Skeletal muscle cell (primary cell): ENCODE measurements at places on chromosomes 7 and 10.
A peak's percentile ranks its signal among the peaks of the same experiment; 100 is the strongest.

DNA sequence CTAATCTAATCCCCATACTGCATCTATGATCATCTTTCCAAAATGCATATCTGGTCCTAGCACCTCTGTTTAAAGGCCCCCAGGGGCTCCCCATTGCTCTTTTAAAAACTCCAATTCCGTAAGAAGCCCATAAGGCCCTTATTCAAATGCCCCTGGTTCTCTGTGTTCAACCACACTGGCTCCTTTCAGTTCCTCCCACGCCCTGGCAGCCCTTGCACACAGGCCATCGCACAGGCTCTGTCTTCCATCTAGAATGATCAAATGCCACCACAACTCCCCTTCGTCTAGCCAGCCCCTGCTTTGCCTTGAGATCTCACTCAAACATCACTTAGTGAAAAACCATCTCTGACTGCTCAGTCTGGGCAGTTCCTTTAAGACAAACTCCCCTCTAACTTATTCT, 112.9 kb upstream of the LYZL2 start:
- DNase-seq = no peak

DNA sequence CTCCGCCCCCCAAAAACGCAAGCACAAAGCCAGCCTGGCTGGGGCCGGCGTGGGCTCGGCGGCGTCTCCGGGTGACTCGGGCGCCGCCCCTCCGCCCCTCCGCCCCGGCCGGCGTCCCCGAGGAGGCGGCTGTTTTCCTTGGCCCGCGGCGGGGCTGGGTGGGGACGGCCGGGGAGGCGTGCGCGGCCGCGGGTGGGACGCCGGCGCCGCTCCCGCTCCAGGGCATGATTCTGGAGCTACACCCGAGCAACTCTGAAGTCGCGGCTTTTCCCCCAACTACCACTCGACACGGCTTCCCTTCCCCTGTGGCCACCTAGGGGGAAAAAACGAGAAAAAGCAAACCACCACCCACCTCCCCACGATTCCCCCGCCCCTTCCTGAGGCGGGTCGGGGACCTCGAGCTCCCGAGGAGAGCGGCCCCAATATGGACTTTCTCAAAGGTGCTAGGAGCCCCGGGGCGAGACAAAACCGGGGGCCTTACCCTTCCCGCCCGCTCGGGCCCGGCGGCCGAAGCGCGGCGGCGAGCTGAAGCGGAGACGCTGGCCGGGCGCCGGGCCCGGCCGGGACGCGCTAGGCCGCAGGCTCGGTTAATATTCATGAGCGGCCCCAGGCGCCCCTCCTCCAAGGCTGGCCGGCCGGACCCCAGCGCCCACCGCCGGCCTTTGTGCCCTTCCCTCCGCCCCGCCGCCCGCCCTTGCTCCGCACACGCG, 856 bp downstream of the ARHGAP21 start:
- no peak for DNase-seq

DNA sequence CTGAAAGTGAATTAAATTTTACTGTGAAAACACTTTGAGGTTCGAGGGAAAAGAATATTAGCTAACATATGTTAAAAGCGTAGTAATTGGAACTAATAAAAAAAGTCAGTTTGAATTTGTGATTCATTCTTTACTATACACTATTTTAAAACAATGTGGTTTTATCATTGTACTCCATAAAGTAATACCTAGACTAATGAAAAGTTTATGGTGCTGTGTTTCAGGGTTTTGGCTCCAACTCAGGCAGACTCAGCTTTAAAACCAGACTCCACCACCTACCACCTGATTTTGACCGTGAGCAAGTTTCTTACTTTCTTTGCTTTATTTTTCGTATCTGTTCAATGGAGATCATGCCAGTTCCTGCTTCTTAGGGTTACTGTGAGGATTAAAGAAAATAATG, 9.2 kb upstream of the PRTFDC1 start:
- DNase-seq = no peak

DNA sequence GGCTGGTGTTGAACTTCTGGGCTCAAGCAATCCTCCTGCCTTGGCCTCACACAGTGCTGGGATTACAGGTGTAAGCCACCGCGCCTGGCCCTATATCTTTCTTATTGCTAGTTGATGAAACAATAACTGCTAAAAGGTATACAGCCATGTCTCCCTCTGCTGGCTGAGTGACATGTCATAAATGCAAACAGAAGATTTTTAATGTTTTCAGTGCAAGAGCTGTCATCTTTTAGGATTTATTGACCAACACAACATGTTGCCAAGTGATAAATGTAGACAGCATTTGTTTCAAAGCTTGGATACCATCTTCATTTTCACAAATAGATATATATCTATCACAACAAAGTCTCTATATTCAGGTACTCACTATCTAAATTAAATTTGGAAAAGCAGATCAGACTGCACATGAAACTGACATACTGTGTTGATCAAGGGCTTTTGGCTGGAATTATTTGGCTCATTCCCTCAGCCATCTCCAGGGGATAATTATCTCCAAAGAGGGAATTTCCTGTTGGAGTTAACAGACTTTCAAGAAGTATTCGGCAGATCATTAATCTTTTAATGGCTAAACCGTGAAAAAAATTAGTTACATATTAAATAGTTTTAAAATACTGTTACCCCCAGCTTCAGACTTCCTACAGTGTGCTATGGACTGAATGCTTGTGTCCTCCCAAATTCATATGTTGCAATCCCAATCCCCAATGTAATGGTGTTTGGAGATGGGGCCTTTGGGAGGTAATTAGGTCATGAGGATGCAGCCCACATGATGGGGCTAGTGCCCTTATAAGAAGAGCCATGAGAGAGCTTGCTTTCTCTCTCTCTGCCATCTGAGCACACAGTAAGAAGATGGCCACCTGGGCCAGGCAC, 41.3 kb upstream of the SRPK2 start:
- no peak for DNase-seq

DNA sequence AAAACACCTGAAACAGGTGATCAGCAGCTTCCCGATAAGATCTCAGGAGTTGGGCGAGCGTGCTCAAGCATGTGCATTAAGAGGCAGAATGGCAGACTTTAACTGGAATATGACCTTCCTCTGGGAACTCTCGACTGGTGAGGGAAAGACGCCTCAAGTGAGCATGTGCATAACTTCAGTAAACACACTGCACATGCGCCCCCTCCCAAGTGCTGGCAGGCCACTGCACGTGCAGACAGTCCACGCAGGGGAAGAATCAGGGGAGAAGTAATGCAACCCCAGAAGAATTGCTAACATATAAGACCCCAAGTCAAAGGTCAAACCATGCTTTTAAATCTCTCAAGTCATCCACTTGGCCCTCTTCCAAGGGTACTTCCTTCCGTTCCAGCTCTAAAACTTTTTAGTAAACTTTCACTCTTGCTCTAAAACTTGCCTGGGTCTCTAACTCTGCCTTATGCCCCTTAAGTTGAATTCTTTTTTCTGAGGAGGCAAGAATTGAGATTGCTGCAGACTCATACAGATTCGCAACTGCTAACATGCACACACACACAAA, 541.0 kb downstream of the TNS3 start:
- DNase-seq = no peak

- no peak for DNase-seq
These were observed 10.2 kb upstream of the CH25H start for GRCh38 chr10:89217057-89217990.

GRCh38 chr7:8831376-8831775, 398.0 kb downstream of the NXPH1 start:
- no peak for DNase-seq

GRCh38 chr7:98205162-98205845, 5.9 kb upstream of the BHLHA15 start:
- no peak for DNase-seq

DNA sequence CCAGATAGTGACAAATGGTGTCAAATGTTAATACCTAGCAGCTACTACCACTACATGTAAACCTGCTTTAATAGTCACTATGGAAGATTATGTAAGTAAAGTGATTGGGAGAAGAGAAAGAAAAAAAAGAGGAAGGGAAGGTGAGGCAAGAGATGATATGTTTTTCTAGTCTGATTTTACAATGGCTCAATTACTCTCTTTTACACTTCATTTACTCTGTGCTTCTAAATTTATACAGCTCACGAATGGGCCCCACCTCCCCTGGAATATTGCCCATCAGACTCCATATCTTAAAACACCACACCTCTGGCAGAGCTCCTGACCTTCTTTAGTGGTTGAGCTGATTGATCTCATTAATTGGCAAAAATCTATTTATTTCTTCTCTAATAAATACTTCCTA, 28.0 kb upstream of the IKZF1 start:
- DNase-seq = no peak

DNA sequence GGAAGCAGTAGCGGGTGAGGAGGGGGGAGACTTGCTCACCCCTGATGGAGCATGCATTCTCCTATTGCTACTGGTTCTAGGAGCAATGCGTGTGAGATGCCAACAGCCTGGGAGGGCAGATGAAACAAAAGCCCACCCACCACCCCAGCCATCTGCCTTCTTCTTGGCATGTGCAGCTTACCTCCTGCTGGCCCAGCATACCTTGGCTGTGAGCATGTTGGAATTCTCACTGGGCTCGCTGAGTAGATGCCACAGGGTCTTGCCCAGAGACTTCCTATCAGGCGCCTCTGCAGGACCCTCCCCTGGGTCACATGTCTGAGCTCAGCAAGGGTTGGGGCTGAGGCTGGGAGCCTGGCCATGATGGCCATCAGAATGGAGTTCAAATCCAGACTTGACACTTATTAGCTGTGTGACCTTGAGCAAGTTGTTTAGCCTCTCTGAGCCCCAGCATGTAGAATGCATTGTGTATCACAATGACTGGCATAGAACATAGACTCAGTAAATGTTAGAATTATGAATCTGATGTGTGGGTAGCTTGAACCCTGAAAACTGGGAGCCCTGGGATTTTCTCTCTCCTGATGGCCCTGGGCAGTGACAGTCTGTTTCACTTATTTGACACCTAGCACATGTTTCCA, 38.2 kb downstream of the CDH23 start:
- DNase-seq = no peak

- no peak for DNase-seq
These were observed 20.3 kb upstream of the ETV1 start for GRCh38 chr7:14009453-14010418.

GRCh38 chr7:6221340-6222319, 50.8 kb downstream of the CYTH3 start:
- DNase-seq = no peak

GRCh38 chr7:108010377-108010776, 7.4 kb upstream of the LAMB1 start:
- no peak for DNase-seq

GRCh38 chr7:31903962-31904361, 166.2 kb downstream of the PDE1C start:
- DNase-seq = no peak

GRCh38 chr7:26510231-26510957, 218.7 kb downstream of the SNX10 start:
- no peak for DNase-seq

- DNase-seq = no peak
These were observed 377.2 kb downstream of the PARD3 start for GRCh38 chr10:34437906-34438305.

- DNase-seq = no peak
These were observed 98.1 kb upstream of the STK17A start for GRCh38 chr7:43484678-43485395.

GRCh38 chr10:97371696-97372095, 29.4 kb downstream of the RRP12 start:
- no peak for DNase-seq

DNA sequence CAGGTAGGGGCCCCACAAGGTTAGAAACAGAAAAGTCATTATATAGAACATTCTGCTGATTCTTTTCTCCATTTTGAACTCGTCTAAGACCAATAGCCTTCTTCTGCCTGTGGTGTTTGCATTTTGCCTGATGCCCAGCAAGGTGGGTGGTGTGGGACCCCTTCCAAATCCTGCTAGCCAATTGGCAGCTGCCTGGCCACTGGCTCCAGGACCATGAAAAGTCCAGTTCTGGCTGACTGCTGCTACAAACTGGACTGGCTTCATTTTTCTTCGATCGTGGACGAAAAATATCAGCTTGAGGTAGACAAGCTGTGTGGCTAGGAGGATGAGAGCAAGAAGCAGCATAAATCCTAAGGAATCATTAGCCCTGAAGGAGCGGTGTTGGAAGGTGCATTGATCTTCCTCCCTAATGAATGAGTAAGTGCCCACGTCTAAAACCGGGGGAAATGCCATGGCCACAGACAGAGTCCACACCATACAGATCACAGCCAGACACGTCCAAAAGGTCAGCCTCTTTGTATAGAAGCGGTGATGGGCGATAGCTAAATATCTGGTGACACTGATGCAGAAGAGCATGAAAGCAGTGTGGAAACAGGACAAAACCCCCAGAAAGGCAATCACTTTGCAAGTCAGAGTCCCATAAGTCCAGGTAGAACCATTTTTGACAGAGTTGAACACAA, 2.7 kb downstream of the GPR85 start:
- DNase-seq = no peak

DNA sequence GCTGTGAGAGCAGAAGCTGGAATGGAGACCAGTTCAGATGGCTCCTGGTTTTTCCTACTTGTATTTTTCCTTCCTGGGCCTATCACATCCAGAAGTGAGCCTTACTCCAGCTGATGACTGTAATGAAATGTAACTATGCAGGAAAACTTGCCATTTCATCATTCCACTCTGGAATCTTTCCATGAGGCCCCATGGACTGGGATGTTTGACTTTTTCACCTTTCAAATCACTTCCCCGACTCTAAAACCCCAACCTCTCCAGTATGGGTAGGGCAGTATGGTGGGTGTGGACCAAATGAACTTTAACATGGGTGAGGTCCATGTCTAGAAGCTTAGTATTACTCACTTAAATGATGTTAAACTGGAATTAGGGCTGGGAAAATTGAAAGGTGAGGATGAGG, 40.3 kb upstream of the DLD start:
- no peak for DNase-seq

- no peak for DNase-seq
These were observed 100.8 kb downstream of the CTTNBP2 start for GRCh38 chr7:117772421-117772820.

GRCh38 chr7:108605559-108606201, 36.0 kb downstream of the DNAJB9 start:
- no peak for DNase-seq

GRCh38 chr7:128447941-128448564, 7.6 kb upstream of the HILPDA start:
- DNase-seq = no peak

DNA sequence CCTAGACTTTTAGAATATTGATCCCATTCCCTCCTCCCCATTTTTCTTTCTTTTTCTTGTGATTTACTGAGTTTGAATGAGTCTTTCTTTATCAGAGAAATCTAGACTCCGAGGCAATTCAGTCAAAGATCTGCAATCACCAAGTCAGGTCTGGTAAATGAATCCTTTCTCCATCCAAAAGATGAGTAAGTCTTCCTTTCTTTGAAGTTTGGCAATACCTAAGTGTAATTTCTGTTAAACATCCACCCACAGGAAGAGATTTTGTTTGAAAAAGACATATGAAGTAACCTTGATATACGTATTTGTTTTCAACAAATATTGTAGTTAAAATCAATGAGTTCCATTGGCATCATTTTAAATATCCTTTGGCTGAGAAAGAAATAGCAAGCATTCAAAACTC, 58.3 kb downstream of the SLC39A12 start:
- peak; percentile 41 for DNase-seq
